ENCODE measurements at places on chromosomes 5 and 9. TPM values are rescaled to one million over a fixed set of nuclear protein-coding genes. Genes with fewer than 3 reads are reported as not detected.

MUSK gene
- 1.5 TPM for total RNA-seq

IFNA13 gene
- total RNA-seq: not detected

GRCh38 chr9:37453827-37454226 lies 11.4 kb downstream of the ZBTB5 start:
- no peak for DNase-seq

- no peak for DNase-seq
Measured at GRCh38 chr5:118921866-118922265, 66.5 kb downstream of the DTWD2 start.

GRCh38 chr5:177600508-177601018 lies 631 bp downstream of the B4GALT7 start:
- DNase-seq: no peak

- DNase-seq: no peak
Measured at GRCh38 chr9:31590091-31590490, 794.4 kb upstream of the ACO1 start.
